Osteocyte (in vitro differentiated cells): ENCODE measurements at places on chromosomes 3 and 15. TPM values are rescaled to one million over a fixed set of nuclear protein-coding genes. Genes with fewer than 3 reads are reported as not detected.

The MUC20 gene
- 6.2 and 7.6 TPM in 2 replicates for total RNA-seq

The ZBED2 gene
- total RNA-seq: not detected in 2 replicates

The SH2D7 gene
- total RNA-seq: not detected in 2 replicates

The CCR3 gene
- not detected in 2 replicates for total RNA-seq

The PLSCR2 gene
- not detected in 2 replicates for total RNA-seq

DNA sequence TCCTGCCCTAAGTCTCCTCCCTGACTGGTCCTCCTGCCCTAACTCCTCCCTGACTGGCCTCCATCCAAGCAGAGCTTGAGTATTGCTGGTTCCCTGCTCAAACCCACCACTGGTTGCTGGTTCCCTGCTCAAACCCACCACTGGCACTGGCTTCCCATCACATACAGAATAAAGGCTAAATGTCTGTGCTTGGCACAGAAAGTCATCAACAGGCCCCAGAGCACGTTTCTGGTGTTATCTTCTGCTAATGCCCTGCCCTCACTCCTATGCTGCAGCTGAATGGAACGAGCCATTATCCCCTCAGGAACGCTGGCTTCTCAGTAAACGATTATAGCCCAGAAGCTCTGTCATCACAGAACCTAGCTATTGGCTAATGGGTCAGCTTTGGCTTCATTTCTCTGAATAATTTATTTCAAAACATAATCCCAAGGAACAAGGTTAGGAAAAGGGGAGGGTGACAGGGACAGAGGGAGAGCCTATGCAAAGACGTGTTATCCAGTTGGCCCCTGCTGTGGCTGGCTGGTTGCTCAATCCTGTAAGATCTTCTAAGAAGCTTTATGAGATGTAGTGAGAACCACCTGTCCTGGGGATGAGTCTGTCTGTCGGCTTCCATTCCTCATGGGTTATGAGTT is 6.3 kb upstream of the MUC20 start:
- no peak overlapping the region for H3K27ac ChIP-seq
- peaks cover 29% of the 10 kb centered on the region for H3K36me3 ChIP-seq
- H3K27me3 ChIP-seq: peaks cover 28% of the 10 kb centered on the region
- DNase-seq: no peak

DNA sequence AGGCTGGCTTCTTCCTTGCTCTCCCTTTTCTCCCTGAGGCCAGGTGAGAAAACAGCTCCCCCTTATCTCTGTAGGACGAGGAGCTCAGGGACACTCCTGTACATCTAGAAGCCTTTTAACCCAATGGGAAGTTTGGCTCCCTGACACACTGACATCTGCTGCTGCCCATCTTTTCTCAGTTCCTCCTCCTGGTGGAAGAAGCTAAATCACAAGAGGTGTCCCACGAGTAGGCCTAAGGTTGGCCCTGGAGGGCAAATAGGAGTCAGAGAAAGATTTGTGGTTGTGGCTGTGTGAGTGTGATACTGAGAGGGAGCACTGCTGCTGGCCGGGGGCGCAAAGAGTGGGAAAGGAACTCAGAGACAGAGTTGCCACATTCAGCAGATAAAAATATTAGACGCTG is 49.5 kb downstream of the ARHGAP31 start:
- no peak for DNase-seq
- H3K4me1 ChIP-seq: peaks cover 32% of the 10 kb centered on the region
- H3K36me3 ChIP-seq: peaks cover 4% of the 10 kb centered on the region
- no peaks in the 10 kb centered on the region for H3K27me3 ChIP-seq
- no peak overlapping the region for H3K4me3 ChIP-seq

DNA sequence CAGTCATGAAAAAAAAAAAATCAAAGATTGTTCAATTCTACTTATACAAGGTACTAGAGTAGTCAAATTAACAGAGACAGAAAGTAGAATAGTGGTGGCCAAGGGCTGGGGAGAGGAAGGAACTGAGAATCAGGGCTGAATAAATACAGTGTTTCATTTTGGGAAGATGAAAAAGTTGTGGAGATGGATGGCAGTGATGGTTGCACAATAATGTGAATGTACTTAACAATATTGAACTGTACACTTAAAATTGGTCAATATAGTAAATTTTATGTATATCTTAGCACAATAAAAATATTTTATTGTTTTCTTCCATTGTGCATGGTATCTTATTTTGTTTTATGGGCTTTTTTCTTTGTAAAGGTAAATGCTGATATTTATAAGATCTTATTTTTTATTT is 262.2 kb upstream of the AGTR1 start:
- H3K4me3 ChIP-seq: no peak overlapping the region
- H3K36me3 ChIP-seq: no peaks in the 10 kb centered on the region
- no peaks in the 10 kb centered on the region for H3K4me1 ChIP-seq

DNA sequence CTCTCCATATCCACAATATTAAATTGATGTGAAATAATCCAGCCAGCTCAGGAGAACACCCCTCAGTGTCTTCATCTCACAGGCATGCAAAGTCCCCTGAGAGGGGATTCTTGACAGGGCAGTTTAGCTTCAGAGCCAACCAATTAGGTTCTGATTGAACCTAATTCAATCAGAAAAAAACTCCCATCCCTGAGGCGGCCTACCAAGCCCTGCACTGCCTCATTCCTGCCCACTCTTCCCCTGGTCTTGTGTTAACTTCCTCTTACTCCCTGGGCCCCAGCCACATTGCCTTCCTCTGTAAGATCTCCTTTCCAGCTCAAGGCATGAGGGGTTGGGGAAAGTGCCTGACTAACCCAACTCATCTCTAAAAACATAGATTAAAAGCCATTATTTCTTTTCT is 46.1 kb downstream of the FRMD4B start:
- H3K27ac ChIP-seq: no peak overlapping the region
- no peak for DNase-seq
- H3K4me1 ChIP-seq: peaks cover 10% of the 10 kb centered on the region
- H3K27me3 ChIP-seq: no peaks in the 10 kb centered on the region

DNA sequence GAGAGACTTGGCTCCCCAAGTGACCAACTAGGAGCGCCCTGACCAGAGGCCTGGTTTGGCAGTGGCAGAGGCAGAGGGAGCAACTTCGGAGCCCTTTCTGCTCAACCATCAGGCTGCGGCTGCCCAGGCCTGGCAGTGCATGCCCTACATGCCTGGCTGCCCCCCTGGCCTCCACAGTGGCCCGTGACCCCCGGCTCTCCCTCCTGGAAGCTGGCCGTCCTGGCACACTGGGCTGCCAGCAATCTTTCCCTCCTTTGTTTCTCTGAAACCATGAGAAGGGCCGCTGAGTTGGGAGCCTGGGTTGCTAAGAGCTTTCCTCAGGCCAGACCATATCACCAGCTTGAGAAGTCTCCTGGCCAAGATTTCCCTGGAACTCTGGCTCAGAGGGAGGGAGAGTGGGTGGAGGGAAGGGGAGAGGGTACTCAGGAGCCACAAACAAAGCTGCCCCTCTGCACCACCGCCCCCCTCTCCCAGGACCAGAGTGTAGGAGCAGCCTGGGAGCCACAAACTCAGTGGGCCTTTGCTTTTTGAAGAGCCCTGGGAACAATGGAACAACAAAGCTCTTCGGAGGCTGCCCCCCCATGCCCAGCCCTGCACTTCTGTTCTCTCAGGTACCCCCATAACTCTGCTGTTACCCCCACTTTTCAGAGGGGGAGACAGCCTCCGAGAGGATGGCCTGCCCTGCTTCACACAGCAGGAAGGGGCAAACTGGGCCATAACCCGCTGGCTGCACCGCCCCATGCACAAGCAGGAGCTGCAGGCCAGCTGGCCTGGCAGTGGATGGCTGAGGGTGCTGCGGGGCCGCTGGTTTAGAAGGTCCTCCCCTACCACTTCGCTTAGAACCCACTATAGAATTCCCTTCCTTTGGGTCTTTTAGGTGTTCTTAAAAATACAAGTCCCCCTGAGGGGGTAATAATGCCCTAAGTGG is 11.3 kb downstream of the CORO2B start:
- H3K4me1 ChIP-seq: peaks cover 39% of the 10 kb centered on the region
- no peak for DNase-seq
- H3K27me3 ChIP-seq: no peaks in the 10 kb centered on the region
- no peak overlapping the region for H3K4me3 ChIP-seq
- no peak overlapping the region for H3K27ac ChIP-seq
